ENCODE measurements at places on chromosomes 4 and X.

DNA sequence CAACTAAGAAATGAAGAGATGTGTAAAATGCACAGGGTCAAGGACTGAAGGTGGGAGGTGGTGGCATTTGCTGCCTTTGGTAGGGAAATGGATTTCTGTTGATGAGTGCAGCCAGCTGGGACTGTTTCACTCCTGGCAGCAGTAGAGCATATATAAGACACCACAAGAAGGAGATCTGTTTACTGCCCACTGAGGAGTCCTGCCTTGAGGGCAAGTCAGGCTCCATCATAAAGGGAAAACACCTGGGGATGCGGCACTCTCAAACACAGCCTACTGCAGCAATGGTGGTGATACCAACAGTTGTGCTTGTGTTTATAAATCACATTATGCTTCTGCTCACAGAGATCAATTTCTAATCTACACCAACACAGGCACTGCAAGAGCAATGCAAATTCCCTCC lies 222.1 kb downstream of the TACR3 start:
- DNase-seq, result no peak

GRCh38 chr4:40718586-40718985 lies 31.2 kb upstream of the NSUN7 start:
- DNase-seq, result no peak

DNA sequence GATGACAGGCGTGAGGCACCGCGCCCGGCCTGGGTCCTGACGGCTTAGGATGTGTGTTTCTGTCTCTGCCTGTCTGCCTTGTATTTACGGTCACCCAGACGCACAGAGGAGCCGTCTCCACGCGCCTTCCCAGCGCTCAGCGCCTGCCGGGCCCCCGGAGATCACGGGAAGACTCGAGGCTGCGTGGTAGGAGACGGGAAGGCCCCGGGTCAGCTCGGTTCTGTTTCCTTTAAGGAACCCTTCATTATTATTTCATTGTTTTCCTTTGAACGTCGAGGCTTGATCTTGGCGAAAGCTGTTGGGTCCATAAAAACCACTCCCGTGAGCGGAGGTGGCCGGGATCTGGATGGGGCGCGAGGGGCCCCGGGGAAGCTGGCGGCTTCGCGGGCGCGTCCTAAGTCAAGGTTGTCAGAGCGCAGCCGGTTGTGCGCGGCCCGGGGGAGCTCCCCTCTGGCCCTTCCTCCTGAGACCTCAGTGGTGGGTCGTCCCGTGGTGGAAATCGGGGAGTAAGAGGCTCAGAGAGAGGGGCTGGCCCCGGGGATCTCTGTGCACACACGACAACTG lies 1.3 kb downstream of the SHOX start:
- DNase-seq, result no peak

DNA sequence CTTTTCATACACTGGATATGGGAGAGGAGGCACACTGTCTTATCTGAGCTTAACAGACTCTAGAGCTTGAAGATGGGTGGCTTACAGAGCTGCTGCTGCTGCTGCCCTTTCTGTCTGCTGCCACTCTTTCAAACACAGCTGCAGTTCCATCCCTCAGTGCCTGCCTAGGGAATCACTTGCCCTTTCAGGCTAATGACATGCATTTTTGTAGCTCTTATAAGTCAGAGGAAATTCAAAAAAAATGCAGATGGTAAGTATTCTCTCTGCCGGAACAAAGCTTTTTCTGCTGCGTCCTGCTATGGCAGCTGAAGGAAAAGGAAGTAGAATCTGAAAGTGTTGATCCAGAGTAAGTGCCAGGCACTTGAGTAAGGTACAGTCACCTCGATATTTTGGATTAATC lies 460.4 kb upstream of the DIAPH2 start:
- no peak for DNase-seq

DNA sequence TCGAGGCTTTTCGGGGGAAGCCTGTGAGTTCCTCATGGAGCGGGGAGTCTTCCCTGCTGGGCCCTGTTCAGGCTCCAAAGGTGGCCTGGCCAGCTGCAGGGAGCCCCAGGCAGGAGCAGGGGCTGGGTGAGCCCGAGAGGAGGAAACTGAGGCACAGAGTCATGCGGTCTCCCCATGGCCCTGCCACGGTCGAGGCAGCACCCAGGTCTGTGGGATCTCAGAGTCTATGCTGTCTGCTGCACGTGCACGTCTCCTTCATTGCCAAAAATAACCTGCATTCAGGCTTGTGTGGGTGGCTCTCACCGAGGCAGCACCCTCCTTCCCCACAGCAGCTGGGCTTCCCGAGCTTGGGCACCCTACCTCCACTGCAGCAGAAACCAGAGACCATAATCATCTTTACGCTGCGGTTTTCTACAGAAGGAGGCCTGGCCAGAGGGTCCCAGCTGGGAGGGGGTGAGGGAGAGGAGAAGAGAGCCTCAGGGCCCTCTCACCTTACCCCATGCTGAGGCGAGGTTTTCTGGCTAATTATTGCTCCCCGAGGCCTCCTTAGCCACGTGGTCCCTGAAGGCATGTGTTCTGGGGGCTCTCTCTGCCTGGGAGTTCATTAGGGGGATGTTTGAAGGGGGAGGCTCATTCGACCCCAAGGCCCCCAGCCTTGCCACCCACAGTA lies 64.3 kb downstream of the CPZ start:
- no peak for DNase-seq

- no peak for DNase-seq
Observed at GRCh38 chr4:19711871-19712270, 539.8 kb upstream of the SLIT2 start.

- DNase-seq, result no peak
Observed at GRCh38 chr4:40134206-40134917, 62.5 kb upstream of the RHOH start.

- DNase-seq, result no peak
Observed at GRCh38 chr4:83378419-83378818, 43.8 kb upstream of the HPSE start.

- DNase-seq, result no peak
Observed at GRCh38 chr4:141914746-141915145, 278.4 kb downstream of the IL15 start.

DNA sequence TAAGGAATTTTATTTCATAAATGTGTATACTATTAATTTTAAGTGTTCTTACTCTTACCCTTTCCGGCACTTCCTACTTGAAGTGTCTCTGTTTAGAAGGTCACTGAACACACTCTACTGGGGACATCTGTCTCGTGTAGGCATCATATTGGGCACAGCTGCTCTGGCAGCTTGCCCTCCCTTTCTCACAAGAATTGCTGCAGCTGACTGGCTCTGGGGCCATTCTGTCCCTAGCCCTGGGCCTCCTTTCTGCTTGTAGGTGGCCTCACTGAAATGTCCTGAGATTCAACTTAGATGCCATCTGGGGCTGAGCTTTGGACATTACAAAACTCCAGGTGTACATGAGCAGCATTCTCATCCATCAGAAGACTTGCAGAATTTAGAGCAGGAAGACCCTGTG lies 49.6 kb downstream of the SMAD1 start:
- DNase-seq, result peak; percentile 66

GRCh38 chr4:94175553-94176261 lies 32.0 kb upstream of the SMARCAD1 start:
- DNase-seq, result no peak

GRCh38 chr4:20217951-20218350 lies 33.8 kb upstream of the SLIT2 start:
- no peak for DNase-seq

DNA sequence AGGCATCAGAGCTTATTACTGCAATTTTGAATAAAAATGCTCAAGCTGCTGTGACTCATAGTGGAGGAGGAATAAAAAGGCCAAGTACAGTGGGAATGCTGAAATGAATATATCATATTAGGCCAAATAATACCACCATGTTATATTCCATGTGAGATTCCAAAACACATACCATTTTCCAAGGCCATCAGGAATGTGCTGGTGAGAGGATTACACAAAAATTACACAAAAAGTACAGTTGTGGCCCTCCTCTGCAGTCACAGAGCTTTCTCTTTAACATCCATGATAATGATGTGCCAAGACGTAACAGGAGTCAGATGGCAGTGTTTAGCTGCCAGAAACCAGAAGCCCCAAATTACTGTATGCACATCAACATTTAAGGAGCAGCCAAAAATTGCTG lies 153.5 kb downstream of the PCDH18 start:
- no peak for DNase-seq

DNA sequence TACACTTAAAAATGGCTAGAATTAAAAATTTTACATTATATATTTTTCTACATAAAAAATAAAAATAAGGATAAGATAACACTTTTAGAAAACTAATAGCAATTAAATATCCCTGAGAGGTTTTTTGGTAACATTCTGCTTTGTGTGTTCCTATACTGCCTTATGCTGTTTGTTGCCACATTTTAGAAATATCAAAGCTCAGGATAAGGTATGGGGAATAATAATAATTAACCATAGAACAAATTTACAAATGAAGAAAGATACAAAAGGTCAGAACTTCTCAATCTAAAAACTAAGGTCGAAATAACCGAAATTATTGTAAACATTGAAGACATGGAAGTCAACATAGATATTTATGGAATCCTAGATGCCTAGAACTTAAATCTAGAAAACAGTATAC lies 71.4 kb downstream of the COX7B2 start:
- DNase-seq, result no peak

GRCh38 chr4:142548491-142548890 lies 297.6 kb downstream of the INPP4B start:
- DNase-seq, result no peak

GRCh38 chrX:28802625-28803024 lies 215.4 kb downstream of the IL1RAPL1 start:
- DNase-seq, result no peak

DNA sequence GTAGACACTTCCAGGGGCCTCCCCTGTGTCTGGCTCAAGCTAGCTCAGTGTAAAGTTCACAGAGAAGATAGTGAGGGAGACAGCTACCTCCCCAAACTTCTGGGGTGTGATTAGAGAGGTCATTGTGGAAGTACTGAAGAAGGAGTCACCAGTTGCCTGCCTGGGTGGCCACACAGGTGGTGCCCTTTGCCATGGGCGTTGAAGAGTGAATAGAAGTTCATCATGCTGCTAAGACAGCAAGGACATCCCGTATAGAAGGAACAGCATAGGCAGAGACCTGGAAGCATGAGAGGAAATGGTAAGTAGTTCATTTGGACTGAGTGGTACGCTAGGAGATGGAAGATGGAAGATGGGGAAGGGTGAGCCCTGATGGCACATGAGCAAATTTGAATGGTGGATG lies 110.1 kb downstream of the PJA1 start:
- no peak for DNase-seq

GRCh38 chr4:75172551-75172950 lies 239.6 kb downstream of the PARM1 start:
- DNase-seq, result no peak

- DNase-seq, result no peak
Observed at GRCh38 chrX:40581336-40581920, 658 bp downstream of the ATP6AP2 start.

DNA sequence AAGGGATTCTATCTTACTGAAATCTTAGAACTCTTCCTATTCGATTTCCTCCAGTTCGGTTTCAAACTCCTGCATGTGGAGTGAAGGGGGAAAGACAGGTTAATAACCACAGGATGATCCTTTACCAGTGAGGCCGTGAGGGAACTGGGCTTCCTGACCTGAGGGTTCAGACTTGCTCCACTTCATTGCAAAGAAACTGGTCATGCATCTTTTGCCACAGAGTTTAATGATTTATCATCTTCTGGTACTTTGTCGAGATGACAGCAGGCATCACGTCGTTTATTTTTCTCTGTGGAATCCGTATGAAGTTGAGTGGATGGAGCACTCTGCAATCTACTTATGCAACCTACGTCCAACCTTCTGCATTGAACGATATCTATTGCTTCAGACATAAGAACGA lies 145.9 kb upstream of the NLGN4X start:
- no peak for DNase-seq

GRCh38 chr4:6955261-6955911 lies 45.8 kb downstream of the TBC1D14 start:
- no peak for DNase-seq

DNA sequence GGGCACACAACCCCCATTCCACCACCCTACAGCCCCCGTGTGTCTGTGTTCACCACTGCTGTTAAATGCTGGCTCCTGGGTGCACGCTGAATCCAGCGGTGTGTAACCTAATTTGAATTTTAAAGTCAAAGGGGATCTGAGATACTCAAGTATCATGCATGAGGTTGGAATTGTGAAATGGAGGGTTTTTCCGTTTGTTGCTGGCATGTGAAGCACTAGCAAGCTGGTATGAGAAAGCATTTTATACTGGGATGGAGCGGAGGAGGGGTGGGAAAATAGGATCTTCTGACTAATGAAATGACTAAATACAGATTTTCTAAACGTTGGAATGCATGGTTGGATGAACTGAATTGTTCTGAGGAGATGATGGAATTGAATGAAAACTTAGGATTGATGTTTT lies 36.9 kb upstream of the FAT1 start:
- DNase-seq, result no peak

- no peak for DNase-seq
Observed at GRCh38 chrX:69097451-69098236, 67.6 kb downstream of the PJA1 start.

- no peak for DNase-seq
Observed at GRCh38 chr4:6390356-6390755, 82.1 kb downstream of the PPP2R2C start.
